ENCODE measurements at places on chromosomes 7 and 10.

DNA sequence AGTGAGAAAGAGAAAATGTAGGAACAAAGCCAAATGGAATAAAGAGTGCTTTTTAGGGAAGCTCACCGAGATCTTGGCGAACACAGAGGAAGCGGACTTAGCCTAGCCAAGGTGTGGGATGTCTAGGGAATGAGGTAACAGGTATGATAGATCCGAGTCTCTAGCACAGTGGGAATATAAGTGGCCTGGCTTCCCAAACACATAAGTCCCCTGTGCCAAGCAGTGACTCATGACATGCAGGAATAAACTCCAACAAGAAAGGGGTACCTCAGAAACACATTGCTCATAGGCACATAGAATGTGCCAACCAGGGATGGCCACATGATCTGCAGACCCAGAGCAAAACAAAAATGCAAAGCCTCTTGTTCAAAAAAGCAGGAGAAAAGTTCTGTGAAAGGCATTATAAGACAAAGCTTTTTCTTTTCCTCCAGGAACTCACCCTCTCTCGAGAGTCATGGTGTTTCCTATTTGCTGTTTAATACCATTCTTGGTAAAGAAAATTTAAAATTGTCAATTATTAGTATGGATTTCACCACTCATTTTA is 542.5 kb downstream of the GATA3 start:
- no peak for DNase-seq

DNA sequence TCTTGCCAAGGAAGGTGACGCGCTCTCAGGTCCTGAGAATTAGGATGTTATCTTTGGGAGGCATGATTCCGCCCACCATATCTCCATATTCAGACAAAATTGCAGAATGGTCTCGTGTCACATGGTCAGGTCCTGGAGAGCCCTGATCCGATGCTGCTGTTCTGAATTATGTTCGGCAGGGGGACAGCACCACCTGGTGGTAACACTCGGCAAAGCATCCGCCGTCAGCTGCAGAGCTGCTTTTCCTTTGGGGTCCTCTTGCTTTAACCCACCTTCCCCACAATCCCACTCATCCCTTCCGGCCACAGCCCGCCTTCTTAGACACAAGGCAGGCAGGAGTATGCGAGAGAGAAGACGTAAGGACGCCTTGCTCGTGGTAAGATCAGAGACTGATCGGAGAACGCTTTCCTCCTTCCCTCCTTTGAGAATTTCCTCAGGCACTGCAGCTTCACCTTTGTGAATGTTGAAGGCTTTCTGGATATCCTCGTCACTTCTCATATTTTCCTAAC is 327.8 kb upstream of the C7orf33 start:
- peak; percentile 78 for DNase-seq

GRCh38 chr7:74030861-74031260 is 2.9 kb downstream of the ELN start:
- DNase-seq: no peak

DNA sequence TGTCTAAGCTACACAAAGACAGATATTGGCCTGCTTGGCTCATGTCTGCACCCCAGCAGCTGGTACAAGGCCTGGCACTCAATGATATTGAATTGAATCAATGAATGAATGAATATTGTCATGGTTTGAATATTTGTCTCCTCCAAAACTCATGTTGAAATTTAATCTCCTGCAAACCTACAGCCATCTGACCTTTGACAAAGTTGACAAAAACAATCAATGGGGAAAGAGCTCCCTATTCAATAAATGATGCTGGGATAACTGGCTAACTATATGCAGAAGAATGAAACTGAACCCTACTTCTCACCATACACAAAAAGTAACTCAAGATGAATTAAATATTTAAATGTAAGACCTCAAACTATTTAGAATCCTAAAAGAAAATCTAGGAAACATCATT is 144.7 kb downstream of the CYP26A1 start:
- no peak for DNase-seq

- no peak for DNase-seq
Observed at GRCh38 chr7:28137463-28137862, 43.1 kb downstream of the JAZF1 start.

DNA sequence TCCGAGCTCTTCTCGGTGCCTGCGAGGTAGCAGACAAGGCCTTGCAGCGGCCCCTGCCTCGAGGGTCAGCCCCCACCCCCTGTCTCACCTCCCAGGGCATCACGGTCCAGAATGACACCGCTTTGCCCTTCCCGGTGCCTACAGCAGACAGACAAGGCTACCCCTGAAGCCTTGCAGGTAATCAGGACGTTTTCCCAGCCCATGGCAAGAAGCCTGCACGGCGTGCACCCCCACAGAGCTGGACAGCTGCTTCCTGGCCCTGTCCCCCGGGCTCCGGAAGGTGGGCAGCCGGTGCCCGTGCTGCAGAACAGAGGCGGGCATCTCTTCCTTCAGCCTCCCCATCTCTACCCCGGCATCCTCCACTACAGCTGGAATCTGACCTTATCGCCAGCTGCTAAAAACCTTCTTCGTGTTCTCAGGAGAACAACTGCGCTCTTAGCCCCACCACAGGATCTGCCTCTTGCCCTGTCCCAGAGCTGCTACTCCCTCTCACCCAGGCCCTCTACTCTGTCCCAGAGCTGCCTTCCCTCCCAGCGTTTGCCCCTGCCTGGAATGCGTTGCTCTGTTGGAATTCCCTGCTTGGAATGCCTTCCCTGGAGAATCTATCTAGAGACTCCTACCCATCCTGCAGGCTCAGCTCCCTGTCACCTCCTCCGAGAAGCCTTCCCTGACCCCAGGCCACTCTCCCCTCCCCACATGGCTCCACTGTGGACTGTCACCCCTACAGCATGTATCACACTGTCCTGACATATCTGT is 4.7 kb downstream of the MYL10 start:
- no peak for DNase-seq

DNA sequence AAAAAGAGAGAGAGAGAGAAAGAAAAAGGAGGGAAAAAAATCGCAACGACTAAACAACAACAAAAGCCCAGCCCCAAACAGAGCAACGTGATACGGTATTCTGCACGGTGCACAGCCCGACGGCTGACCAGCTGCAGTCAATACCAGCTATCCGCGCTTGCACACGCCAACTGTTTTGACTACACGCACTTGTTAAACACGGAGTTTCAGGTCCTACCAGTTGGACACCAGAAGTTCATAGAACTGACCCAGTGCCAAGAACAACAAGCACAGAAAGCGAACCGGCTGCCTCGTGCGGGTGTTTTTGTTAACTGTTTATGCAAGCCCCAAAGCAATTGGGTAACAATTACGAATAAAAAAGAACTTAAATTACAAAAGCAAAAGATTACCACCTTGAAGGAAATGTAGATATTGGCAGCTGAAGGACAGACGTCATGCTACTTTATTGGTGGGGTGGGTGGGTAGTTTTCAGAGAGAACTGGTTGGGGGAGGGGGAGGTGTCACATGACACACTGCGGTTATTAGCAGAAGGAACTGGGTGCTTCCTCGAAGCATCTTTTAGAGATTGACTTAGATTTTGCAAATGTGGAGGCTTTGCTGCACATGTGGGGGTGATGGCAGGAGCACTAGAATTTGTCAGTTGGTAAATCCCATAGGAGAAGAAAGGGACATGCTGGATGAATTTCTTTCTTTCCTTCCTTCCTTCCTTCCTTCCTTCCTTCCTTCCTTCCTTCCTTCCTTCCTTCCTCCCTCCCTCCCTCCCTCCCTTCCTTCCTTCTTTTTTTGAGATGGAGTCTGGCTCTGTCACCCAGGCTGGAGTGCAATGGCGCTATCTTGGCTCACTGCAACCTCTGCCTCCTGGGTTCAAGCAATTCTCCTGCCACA is 110.6 kb upstream of the EFCAB10 start:
- no peak for DNase-seq

DNA sequence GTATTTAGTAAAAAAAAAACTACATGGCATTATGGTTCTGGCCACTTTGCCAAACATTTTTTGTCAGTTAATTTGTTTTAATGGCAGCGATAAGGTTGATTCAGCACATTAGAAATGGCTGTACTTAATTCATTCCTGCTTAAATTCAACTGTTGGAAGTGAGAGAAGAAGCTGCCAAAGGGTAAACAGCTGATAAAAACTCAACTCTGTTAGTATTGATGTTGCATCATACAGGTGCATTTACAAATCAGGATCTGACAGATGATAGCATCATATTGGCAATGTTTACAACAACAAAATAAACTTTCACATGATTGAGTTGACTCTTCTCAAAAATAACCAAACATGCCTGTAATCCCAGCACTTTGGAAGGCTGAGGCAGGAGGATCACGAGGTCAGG is 444.3 kb downstream of the IPMK start:
- no peak for DNase-seq

DNA sequence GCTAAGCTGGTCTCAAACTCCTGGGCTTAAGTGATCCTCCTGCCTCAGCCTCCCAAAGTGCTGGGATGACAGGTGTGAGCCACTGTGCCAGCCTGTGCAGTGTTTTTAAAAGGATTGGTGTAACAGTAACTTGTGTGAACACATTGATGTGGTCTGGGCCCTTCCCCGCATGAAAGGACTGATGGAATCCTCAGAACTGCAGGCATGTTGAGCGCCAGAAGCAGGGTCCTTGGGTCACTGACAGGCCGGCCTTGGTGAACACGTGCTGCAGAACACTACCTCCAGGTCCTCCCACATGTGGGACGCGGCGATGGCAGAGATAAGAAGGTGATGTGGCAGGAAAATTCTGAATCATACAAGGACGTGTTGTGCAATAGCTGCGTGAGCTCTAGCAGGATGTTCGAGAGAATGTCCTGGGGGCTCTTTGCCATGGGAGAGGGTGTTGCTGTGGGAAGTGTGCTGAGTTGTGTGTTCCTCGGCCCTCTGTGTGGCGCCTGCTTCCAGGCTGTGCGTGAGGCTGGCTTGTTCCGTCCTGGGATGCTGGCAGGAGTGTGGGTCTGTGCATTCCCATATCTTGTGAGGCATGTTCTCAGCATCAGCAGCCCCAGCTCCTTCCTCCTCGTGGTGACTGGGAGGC is 68.2 kb downstream of the DNAJB6 start:
- DNase-seq: no peak

DNA sequence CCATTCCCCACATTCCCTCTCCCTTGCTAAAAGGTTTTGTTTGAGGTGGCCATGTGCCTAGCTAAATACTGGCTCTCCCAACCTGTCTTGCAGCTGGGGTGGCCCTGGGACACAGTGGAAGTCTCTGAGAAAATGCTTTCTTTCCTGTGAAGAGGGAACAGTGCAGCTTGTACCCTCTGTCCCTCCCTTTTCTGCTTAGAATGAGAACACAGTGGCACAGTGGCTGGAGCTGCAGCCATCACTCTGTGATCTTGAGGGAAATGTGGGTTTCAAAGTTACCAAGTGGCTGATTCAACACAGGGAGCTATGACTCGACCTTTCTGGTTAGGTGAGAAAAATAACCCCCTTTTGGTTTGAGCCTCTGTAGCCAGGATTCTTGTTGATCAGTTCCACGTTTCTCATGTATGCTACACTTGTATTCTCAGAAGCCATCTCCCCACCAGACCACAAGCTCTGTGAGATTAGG is 62.7 kb upstream of the CARD11 start:
- DNase-seq: no peak

GRCh38 chr7:144885478-144885877 is 49.6 kb upstream of the TPK1 start:
- DNase-seq: no peak

- peak; percentile 65 for DNase-seq
Observed at GRCh38 chr10:103470761-103471653, 8.0 kb downstream of the CALHM3 start.

DNA sequence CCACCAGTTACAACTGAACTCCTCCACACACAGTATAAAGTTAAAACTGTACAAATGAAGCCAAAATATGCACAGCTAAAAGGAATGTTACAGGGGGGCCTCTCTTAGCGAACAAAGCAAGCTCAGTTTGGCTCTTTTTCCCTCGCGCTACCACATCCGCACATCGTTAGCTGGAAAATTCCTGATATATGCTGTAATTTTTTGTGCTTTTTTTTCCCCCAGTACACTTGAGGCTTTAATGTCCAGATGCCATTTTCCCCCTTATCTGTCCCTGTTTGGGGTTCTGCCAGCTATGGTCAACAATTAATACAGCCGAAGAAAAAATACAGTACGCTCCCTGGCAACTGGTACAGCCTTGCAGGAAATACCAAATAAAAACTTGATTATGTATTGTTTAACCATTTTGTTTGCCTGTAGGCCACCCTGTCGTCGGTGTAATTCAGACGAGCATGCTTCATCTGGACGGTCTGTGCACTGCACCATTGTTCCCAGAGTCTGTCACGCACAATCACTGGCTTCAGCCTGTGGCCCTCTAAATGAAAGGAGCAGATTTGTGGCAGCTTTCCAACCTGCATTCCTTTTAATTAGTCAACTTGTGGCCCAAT is 108.1 kb upstream of the FAM133B start:
- no peak for DNase-seq
